ENCODE measurements at places on chromosomes 4 and X.

GRCh38 chr4:15182600-15183220 is 180.4 kb downstream of the CPEB2 start:
- DNase-seq: no peak

DNA sequence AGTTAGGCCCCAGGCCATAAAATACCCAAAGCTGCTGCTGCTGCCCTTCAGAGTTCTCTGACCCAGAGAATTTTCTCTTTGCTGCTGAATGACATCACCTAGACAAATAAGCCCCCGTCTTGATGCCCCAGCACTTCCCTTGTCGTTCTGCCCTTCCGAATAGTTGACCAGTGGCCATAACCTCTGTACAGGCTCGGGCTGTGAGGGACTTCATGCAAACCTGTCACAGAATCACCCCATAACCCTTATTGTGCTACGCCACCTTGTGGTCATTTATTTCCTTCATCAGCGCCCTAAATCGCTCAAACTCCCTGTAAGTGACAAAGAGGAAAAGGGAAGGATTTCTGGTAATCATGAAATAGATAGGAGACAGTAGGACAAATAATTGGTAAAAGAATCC is 18.8 kb downstream of the SPACA5 start:
- DNase-seq: no peak

DNA sequence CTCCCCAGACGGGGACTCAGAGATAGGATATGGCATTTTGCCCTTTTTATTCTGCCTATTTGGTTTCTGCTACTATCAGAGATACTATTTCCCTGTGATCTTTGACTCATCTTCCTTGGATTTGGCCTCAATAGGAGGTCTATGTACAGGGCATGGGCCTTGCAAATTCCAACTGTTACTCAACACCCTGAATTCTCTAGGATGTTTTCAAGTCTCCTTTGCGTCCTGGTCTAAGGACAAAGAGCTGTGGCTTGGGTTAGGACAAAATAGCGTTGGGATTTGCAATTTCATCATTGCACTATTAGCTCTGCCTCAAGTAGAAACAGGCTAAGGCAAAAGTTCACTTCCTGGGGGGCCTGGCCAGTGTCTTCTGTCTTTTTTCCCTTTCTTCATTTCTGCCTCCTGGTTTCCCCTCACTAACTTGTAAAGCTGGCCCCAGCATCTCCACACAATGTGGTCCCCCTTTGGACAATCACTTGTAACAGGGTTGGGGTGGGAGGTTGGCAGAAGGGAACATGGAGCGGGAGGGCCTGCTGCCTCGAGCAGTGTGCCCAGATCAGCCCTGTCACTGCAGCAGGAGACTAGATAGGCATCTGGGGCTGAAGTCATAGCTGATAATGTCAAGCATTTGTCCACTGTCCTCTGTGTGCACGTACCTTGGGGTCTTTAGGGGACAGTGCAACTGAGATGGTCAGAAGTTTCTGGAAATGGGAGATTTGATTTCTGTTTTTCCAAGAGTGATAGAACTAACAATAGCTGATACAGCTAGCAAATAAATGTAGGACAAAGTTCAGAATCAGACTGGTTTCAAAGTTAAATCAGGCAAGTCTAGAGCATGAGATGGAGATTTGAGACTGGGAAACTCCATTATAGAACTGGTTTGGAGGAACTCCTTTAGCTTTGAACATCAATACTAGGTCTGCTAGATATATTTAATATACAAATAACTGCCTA is 25.8 kb upstream of the STBD1 start:
- DNase-seq: no peak

- no peak for DNase-seq
Observed at GRCh38 chr4:7021930-7022664, 21.1 kb upstream of the TADA2B start.

GRCh38 chr4:183602557-183603027 is 56.4 kb downstream of the RWDD4 start:
- DNase-seq: no peak

- no peak for DNase-seq
Observed at GRCh38 chrX:108359806-108360602, 78.2 kb downstream of the COL4A6 start.

DNA sequence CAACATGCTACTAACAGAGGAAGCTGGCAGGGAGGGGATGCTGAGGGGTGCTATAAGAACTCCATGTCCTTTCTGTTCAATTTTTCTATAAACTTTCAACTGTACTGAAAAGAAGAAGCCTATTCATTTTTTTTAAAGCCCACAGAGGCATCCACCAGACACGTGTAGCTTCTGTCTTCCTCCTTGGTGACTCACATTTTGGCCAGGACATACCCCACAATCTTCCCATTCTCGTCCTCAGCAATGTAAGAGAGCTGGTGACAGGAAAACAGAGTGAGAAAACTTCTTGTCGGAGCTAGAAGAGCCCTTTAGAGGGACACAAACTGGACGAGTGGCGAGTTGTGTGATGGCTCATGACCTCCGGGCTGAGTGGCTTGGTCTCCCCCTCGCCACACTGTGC is 1.1 kb downstream of the NAA10 start:
- DNase-seq: no peak
